ENCODE measurements at places on chromosomes 6 and 20.

GRCh38 chr6:109458774-109459531 is 3.4 kb upstream of the MICAL1 start:
- DNase-seq: peak; percentile 68

DNA sequence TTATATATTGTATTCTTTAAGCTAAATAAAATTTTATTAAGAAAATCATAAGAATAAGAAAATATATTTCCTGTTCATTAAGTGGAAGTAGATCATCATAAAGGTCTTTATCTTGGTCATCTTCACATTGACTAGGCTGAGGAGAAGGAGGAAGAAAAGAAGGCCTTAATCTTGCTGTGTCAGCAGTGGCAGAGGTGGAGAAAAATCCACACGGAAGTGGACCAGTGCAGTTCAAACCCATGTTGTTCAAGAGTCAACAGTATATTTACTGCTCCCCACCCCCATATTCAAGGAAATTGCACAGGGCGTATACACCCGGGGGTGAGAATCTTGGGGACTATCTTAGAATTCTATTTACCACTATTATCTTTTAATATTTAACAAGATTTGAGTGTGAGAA is 178.6 kb upstream of the SCGN start:
- no peak for DNase-seq

- no peak for DNase-seq
Observed at GRCh38 chr20:63217706-63218105, 1.8 kb upstream of the YTHDF1 start.

DNA sequence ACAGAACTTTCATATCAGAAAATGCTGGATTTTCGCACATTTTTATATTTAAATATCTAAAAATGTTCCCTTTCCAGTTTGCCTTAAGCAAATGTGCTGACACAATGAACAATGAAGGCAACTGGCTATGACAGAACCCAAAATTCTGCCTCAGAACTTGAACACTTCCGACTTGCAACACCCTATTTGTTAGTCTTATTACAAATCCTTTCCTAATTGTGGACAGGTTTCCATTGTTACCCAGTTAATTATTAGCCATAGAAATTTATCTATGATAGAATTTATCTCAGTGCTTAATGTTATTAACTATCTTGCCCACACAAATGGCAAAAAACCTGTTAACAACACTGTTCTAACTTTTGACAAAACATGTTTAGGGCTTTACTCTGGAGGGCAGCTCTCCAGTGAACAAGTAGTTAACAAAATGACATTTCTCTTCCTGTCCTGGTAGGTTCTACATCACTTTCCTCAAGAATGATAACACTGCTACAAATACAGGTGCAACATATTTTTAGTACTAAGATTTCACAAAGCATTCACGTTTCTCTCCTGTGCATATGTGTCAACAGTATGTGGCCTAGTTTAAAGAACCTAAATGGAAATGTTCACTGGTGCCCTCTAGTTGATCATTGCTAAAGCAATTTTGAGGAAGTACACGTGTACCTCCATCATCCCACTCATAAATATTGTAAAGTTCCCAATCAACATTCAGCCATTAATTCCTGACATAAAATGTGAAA is 58.4 kb downstream of the HIVEP2 start:
- peak; percentile 64 for DNase-seq

DNA sequence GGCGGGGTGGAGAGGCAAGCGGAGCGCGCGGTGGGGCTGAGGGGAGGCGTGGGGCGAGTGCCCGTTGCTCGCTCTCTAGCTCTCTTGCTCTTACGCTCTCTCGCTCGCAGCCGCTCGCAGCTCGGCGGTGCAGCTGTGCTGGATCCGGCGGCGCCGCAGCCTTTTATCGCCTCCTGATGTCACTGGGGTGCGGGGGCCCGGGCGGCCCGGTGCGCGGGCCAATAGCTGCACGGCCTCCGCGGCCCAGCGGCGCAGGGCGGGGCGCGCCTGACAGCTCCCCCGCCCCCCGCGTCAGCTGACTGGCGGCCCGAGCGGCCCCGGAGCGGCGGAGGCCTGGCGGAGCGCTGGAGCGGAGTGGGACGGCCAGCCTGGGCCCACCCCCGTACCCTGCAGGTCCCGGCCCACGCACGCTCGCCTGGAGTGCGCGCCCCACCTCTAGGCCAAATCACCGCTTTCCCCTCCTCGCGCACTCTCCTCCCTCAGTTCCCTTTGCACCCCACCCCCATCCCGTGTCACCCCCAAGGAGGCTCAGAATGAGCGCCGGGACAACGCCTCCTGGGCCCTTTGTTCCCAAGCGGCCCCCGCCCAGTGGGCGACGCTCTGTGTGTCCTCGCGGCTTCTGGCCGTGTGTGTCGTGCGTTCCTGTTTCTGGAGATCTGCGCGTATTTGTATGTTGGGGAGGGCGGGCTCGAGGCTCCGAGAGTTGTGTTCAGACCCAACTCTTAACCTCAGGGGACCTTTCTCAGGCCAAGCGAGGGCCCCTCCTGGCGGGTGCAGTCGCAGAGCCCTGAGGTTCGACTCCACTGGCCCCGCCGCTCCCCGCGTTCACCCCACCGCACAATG is at the start of gene MAFB:
Gene MAFB (minus strand): TSS at position 137 of the 843 bp plus-strand sequence. CDS start 386 bp downstream, outside the sequence.
- DNase-seq: peak; percentile 33

GRCh38 chr6:149840345-149841075 is 23.6 kb downstream of the LRP11 start:
- peak; percentile 45 for DNase-seq

DNA sequence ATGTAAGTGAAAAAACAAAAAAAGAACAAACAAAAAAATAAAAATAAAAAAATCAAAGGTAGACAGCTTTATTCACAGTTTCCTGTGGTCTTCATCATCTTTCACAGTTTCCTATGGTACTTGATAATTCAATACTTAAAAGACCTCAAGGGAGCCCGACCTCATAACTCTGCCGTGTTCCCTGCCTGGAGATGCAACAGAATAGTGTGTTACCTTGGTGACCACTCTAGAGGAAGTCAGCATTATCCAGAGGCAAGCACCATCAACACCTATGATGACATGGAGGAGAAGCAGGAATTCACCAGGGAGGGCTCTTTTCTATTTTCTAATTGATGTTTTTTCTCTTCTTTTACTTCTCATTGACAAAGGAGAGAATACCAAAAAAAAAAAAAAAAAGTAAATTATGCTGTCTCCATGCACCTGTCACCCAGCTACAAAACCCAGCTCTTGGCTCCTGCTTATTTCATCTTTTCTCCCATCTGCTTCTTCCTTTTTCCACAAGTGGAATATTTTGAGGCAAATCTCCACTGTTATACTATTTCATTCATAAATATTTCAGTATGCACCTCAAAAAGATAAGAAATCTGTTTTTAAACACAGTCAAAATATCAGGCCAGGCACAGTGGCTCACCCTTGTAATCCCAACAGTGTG is 95.8 kb upstream of the STXBP5 start:
- DNase-seq: no peak

- no peak for DNase-seq
Observed at GRCh38 chr6:42352856-42353564, 98.7 kb downstream of the TRERF1 start.

DNA sequence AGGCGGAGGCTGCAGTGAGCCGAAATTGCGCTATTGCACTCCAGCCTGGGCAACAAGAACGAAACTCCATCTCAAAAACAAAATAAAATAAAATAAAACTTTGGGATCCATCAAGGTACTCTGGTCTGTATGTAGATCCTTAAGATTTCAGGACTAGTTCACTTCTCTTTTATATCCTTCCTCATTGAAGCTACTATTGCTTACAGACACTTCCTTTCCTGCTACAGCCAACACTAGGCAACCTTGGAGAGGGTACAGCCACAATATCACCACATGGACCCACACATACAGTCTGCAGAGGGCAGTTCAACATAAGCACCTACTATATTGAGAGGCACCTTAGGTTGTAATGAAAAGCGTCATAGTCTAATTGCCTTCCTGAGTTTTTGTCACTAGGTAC is 113.3 kb downstream of the ATXN1 start:
- no peak for DNase-seq

- DNase-seq: no peak
Observed at GRCh38 chr6:105760746-105761145, 325.4 kb upstream of the PRDM1 start.

GRCh38 chr6:74167976-74168375 is 472.0 kb downstream of the CD109 start:
- DNase-seq: no peak

GRCh38 chr20:2173186-2173585 is 71.6 kb downstream of the STK35 start:
- no peak for DNase-seq

- DNase-seq: no peak
Observed at GRCh38 chr6:87803791-87804190, 101.8 kb upstream of the AKIRIN2 start.

GRCh38 chr6:71982389-71982788 is 96.0 kb downstream of the RIMS1 start:
- no peak for DNase-seq

DNA sequence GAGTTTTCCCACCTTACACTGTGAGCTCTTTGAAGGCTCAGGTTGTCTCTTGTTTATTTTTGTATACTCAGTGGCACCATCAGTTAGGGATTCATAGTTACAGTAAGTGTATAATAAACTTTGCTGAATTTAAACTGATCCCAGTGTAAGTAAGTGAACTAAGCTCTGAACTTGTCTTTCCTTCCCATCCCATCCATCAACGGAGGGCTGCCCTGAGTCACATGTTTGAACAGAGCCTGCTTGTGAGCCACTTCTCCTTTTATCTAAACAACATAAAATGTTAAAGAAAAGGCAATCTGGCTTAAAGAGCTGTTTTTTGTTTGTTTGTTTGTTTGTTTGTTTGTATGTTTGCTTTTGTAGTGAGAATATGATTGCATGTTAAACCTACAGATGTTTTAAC is 185.7 kb upstream of the MARCKS start:
- DNase-seq: no peak

GRCh38 chr20:43971267-43971666 is 56.6 kb downstream of the TOX2 start:
- no peak for DNase-seq

All from CD4-positive, alpha-beta T cell treated with Interleukin-2 at 100 ng/mL for 4 hours (primary cell).